ENCODE measurements at places on chromosomes 13 and 19. TPM values are rescaled to one million over a fixed set of nuclear protein-coding genes. Genes with fewer than 3 reads are reported as not detected.
A peak's percentile ranks its signal among the peaks of the same experiment; 100 is the strongest.

ZNF155 gene
- total RNA-seq = 7.3 TPM

DNA sequence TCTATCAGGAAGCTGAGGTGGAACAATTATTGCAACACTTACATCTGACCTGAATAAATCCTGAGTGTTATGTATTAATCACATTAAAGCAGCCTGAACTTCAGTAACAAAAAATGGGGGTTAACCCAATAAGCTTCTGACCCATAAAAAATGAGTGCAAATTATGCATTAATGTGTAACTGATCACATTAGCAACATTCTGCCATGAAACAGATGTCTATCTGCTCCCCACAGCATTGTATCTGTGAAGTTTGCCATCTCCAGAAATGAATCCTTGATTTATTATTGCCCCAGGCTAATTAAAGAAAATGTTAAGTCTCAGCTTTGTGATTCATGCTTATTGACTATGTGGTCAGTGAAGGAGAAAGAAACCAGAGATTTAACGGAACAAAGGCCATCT lies 304.9 kb downstream of the PCDH20 start:
- DNase-seq = no peak

ANKRD27 gene
- total RNA-seq = 18.0 TPM

OR10H1 gene
- total RNA-seq = not detected

DNA sequence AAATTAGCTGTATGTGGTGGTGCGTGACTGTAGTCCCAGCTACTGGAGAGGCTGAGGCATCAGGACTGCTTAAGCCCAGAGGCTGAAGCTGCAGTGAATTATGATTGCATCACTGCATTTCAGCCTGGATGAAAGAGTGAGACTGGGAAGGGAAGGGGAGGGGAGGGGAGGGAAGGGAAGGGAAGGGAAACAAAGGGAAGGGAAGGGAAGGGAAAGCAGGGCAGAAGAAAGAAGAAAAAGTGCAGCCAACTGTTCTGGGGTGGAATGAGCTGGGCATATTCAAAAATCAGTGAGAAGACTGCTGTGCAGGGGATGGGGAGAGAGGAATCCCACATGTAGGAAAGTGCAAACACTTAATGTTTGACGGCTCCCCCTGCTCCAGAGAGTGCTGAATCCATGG lies 905.5 kb downstream of the UQCRFS1 start:
- no peak for DNase-seq

- DNase-seq = peak; percentile 24
Measured at GRCh38 chr13:28423010-28423409, 71.9 kb downstream of the FLT1 start.

TNFRSF19 gene
- total RNA-seq = 25.9 TPM

- no peak for DNase-seq
Measured at GRCh38 chr19:30672926-30673325, 300.7 kb downstream of the ZNF536 start.

- no peak for DNase-seq
Measured at GRCh38 chr13:102091231-102091630, 310.6 kb downstream of the FGF14 start.

- no peak for DNase-seq
Measured at GRCh38 chr13:28497143-28497876, 2.4 kb upstream of the FLT1 start.
